ENCODE measurements at places on chromosomes 2 and 18.

- no peak for DNase-seq
Measured at GRCh38 chr2:231909631-231910030, 16.6 kb downstream of the NPPC start.

- DNase-seq: no peak
Measured at GRCh38 chr2:213148572-213149261, 2.7 kb downstream of the IKZF2 start.

DNA sequence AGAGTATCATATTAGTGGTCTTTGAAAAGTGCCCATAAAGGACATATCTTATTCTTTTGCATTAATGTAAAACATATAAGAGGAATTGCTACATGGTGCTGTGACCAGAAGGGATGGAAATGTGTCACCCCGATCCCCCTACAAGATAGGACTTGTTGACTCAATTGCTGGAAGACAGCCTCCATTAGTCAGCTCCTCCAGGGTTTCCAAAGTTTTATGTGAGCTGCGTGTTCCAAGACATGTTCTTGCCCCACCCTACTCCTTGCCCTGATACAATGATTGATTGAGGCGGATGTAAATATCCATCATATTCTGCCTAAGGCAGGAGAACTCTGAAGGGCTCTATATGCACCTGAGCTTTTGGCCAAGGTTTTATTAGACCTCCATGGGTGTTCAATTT is 541.0 kb upstream of the ZEB2 start:
- no peak for DNase-seq

DNA sequence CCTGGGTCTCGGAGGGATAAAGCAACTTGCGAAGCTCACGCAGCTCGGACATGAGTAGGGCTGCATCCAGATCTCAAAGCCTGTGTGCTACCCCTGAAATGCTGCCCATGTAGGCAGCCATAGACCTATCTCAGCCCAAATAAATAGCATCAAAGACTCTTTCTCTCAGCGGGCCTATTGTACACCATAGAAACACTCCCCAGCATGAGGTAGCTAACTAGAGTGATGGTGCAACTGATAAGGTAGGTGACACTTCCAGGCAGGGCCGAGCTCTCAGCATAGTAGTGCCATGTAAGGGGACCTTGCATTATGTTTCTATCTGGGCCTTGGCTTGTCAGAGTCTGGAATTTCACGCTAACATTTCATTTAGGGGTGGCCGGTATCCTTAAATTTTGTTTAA is 52.4 kb downstream of the RABL2A start:
- DNase-seq: no peak

DNA sequence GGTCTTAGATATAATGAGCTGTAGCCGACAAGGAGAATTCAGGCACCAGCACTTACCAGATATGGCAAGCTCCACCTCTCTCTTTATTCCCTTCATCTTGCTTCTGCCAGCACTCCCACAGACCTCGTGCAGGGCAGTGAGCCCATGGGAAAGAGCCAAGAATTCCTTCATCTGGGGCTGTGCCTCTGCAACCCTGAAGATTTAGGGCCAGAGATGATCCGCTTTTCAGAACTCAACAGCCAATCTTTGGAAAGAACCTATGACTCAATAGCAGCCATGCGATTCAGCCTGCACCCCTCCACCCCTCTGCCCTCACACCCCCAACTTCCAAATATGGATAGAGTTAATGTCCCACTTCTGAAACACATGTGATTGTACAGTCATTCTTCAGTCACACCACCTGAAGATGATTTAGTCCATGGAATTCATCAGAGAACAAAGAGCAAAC is 533.7 kb upstream of the TNP1 start:
- no peak for DNase-seq

DNA sequence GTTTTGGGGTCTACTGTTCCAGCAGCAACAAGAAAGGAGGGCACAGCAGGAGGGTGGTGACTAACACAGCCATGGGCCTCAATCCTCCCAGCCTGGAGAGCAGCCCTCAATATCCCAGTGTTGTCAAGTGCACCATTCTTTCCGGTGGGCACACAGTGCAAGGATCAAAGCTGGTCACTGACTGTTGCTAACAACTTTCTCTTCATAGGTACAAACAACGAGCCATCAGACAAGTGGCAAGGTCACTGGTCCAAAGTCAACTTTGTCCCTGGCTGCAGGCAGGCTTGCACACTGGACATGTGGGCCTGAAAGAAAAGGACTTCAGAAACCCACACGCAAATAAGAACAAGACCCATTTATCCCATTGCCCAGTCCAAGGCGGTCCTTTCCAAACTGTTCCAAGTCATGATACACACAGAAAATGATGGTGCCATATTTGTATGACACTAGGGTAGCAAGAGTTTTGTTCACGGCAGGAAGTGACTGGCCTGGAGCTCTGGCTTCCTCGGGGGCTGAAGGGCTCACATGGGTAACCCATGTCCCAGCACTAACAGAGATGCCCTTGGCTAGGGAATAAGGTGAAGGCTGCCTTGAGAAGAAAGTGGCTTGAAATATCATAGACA is 57.0 kb downstream of the KCTD1 start:
- DNase-seq: no peak

GRCh38 chr2:76613330-76613729 is 902.6 kb upstream of the GCFC2 start:
- DNase-seq: no peak

GRCh38 chr18:79388043-79388442 is 7.7 kb upstream of the NFATC1 start:
- DNase-seq: no peak

DNA sequence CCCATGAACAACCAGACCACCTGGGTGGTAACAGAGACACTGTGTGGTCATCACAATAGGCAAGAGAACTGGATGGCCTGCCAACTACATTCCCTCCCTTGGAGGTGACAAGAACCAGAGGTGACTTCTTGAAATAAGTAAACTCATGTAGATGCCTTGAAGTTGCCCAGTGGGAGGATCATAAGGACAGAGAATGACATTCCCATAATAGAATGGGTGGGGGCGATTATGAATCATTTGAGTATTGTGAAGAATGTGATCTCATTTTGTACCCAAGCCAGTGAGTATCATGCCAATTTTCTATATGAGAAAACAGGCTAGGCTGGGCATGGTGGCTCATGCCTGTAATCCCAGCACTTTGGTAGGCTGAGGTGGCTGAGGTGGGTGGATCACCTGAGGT is 211.4 kb upstream of the GYPC start:
- DNase-seq: no peak

DNA sequence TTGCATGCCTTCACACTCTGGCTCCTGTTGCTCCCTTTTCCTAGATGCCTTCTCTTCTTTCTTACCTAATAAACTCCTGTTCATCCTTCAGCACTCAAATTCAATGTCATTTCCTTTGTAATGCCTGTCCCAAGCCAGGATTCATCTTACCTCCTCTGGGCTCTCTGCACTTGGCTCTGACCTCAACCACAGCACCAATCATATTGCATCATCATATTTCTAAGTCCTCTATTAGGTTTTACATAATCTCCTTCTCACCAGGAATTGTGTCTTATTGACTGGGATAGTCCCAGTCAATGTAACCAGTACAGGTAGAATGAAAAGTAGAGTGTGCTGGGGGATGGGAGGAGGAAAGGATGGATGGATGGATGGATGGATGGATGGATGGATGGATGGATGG is 187.1 kb downstream of the NRP2 start:
- no peak for DNase-seq

- no peak for DNase-seq
Measured at GRCh38 chr2:174327841-174328113, 7.0 kb upstream of the SP9 start.

Data from naive thymus-derived CD8-positive, alpha-beta T cell (primary cell).